NCI-H345 (cell line): ENCODE measurements at places on chromosomes 5 and 9.

DNA sequence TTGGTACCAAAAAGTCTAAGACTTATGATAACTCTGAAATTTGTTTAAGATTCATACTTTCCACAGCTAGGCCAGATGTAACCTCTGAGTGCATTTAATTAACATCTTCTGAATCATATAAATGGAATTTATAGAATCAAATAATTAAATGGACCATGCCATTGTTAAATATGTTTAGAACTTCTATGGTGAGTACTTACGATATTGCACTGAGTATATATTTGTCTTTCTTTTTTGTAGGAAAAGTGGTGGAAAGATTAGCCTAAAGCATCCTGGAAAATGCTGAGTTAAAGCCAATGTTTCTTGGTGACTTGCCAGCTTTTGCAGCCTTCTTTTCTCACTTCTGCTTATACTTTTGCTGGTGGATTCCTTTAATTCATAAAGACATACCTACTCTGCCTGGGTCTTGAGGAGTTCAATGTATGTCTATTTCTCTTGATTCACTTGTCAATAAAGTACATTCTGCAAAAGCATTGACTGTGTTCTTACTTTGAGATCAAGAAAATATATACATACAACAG is 11.9 kb downstream of the SPINK6 start:
- no peak for DNase-seq

- DNase-seq = no peak
Observed at GRCh38 chr5:171295299-171295698, 13.7 kb upstream of the TLX3 start.

DNA sequence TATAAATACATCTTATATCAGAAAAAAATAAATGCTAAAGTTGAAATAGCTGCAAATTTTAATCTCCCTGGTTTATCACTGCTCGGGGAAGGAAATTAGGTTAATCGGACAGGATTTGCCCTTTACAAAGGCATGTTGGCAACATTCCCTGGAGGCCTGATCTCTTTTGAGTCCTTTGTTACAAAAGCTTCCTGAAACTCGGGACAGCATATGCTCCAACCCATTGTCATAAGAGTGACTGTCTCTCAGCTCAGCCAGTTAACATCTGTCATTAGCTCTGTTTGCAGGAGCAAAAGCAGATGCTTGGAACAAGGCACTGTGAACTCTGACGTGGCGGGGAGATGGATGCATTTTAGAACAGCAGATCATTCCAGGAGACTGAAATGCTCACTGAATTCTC is 80.6 kb downstream of the MYO10 start:
- DNase-seq = peak; percentile 77

GRCh38 chr9:14165376-14166035 is 148.4 kb downstream of the NFIB start:
- DNase-seq = peak; percentile 72

- DNase-seq = no peak
Observed at GRCh38 chr5:176644878-176645670, 2.2 kb upstream of the TSPAN17 start.

- DNase-seq = no peak
Observed at GRCh38 chr5:143445776-143446175, 42.3 kb upstream of the NR3C1 start.

- no peak for DNase-seq
Observed at GRCh38 chr9:15736569-15736968, 183.7 kb downstream of the CCDC171 start.

DNA sequence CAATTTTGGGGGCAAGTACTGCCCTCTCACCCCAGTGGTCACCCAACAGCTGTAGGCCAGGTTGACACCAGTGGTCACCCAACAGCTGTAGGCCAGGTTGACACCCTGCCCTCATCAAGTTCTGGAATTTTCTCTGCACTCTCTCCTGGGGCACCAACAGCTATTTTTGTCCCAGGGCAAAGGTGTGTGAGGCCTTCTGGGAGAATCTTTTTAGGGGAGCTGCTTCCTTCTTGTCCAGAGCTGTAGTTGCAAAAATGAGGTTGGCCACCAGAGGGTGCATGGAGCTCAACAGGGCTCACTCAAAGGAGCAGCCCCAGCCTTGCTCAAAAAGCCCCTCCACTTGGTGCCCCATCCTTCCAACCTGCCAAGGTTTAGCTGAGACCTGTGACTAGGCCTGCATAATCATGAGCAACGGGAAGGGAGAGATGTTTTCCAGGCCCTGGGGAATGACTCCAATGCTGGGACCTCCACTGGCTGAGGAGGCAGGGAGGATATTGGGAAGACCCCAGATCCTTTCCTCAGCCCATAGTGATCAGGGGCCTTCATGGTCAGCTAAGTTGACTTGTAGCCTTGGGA is 10.6 kb upstream of the P4HA2 start:
- peak; percentile 40 for DNase-seq

DNA sequence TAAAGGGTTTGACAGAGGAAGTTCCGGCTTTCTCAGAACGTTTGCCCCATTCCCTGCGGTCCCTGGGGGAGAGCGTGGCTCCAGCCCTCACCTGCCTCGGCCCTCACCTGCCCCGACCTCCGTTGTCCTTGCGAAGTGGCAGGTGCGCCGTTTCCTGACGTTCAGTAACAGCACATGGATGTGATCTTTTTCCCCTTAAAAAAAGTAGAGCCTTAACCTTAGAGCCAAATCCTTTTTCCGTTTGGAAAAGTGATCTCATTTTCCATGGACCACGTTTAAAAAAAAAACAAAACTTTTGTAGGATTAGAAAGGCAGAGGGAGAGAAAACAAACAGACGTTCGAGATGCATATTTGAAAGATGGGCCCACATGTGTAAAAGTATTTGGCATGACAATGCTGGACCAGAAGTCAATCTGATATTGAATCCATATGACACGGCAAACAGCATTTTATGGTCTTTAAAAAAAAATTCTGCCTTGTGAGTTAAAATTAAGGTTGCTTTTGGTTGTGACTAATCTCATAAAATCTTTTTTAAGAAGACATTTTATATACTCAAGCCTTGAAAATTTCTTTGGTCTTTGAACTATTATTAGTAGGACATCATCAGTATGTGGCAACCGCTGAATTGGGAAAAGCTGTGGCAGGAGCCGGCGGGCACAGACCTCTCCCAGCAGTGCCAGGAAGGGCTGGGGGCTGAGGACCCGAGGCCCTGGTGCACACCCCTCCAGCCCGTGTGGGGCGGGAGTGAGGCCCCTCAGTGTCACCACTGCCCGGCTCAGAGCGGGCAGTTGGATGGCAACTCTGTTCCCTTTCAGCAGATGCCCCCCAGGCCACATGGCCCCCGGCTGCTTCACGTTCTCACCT is 42.5 kb upstream of the EXOC3 start:
- no peak for DNase-seq

GRCh38 chr9:135582966-135583687 is 21.6 kb downstream of the PAEP start:
- DNase-seq = no peak

DNA sequence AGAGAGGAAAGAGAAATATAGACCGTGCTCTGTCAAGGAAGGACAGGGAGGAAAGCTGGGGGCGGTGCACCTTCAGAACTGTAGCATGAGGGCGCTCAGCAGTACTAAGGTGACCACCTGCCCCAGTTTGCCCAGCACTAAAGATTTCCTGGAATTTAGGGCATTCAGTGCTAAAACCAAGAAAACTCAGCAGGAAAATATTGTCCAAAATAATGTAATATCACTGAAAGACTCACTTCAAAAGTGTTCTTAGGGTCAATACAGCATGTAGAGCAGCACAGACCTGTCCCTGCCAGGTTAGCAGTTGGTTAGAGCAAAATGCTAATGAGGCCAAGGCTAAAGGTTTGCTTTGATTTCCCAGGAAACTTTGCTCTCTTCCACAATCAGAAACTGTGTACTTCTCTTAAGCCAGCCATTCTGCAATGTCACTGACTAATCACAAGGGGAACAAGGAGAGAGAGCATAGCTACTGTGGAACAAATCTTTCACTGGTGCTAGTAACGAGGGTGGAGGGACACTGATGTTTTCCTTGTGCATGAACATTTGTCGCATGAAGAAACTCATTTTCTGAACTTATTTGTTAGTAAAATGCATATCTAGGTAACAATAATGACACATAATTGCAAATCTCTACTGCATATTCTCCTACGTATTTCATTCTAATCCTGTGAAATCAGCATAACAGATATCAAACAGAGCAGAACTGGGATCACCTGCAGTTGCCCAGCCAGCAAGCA is 53.0 kb upstream of the GRAMD2B start:
- no peak for DNase-seq

DNA sequence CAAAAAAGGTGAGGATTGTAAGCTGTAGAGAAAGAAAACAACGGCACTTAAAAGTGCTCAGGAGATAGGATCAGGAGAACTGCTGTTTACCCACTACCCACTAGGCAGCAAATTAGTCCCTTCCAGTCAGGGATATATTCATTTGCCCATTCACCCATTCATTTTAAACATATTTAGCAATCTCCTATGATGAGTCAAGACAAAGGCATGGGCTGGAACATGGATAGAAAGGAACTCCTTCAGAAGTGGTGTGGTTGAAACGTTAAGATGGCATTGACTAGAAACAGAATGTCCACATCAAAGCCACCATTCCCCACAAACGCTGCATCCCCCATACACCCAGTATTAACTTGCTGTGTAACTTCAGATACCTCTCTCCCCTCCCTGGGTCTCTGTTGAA is 225.7 kb downstream of the ASTN2 start:
- DNase-seq = no peak

DNA sequence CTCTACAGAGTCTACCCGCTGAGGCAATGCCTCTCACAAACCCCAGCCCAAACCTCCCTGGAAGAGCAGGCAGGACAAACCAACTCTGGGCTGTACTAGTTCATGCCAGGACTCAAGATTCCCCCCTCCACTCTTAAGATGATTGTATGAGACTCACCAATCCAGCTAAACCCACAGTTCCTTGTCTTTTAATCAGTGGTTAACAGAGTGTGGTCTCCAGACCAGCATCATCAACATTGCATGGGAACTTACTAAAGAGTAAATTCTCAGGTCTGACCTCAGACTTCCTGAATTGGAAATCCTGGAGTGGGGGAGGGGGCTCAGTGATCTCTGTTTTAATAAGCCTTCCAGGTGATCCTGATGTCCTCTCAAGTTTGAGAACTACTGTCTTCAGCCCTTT is 240.9 kb downstream of the GAS1 start:
- no peak for DNase-seq

- no peak for DNase-seq
Observed at GRCh38 chr9:120475341-120475740, 104.6 kb downstream of the CDK5RAP2 start.

DNA sequence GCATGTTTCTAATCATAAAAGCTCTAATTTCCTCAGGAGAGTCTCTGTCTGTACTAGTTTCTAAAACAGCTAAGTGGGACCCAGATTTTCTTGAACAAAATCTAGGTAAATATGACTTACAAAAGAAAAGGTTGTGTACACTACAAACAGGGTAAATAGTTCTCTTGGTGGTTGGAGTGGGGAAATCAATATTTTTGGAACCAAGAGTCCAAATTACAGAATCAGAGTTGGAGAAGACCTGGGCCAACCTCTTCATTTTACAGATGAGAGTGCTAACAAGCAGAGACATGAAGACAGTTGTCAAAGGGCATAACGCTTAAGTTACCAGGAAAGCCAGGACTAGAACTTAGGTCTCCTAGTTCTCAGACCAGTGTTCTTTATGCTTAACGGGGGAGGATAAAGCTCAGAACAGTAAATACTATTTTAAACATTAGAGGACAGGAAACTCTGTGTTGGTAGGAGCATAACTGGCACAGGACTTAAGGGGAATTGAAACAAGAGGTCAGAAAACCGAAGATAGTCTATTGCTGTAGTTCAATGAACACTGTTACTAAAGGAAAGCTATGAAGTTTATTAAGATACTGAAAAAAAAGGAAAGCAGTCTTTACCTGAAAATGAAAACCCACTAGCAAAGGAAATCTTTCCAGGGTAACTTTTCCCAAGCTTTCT is 9.3 kb upstream of the GOLGA1 start:
- DNase-seq = no peak

DNA sequence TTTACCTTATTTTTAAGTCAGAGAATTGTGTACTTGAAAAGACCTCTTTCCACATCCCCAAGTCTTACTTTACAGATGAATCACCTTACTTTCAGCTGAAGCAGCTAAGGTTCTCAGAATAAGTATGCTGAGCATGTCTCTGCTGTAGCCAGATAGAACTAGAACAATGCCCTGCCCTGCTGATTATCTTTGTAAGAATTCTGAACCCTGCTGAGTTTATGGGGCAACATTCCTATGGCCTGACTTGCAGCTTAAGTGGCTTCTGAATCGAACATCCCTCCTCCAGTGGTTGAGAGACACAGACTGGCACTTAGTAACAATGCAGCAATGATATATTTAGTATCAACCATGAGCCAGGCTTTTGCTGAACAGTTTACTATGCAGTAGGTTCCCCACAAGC is 592.0 kb upstream of the WWC1 start:
- no peak for DNase-seq

DNA sequence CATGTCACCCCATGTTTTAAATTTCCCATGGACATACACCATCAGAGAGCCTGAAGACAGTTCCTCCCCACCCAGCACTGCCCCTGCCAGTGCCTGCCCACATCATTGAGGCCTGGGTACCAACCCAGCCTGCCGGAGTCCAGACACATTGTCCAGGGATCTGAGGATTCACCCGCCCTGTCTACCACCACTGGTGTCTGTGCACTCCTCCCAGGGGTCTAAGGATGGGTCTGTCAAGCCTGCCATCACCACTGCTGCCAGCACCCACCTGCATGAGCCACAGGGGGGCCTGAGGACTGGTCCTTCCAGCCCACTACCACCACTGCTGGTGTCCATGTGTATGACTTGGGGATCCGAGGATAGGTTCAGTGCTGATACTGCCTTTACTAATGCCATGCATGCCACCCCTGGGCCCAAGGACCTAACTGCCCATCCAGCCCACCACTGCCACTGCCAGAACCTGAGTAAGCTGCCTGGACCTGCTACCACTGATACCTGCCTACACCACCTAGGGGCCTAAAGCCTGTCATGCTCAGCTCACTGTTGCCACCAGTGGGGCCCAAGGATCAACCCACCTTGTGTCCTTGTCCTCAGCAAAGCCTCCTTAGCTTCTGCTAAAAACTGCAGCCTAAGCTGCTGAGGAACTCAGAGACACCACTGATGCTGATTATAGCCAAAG is 137.8 kb downstream of the GIN1 start:
- DNase-seq = no peak

- DNase-seq = peak; percentile 76
Observed at GRCh38 chr9:129006328-129007034, 21.6 kb downstream of the SH3GLB2 start.

- DNase-seq = no peak
Observed at GRCh38 chr5:10982626-10983025, 221.6 kb upstream of the DAP start.

DNA sequence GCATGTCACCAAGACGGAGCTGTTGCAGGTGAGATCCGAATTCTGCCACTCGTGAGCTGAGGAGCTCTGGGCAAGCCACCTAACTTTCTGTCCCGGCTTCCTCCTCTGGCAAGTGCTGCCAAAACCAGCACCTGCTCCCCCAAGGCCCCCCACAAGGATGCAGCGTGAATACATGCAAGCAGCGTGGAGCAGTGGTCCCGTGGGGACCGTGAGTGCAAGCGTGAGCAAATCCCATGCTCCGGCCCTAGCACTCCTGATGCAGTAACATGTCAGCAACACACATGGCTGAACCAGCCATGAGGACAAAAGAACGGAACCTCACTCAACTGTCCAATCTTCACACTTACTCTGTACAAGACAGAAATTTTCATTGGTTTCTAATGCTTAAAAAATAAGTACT is 31.0 kb downstream of the NSUN2 start:
- DNase-seq = no peak
